ENCODE measurements at places on chromosomes 11 and 22. TPM values are rescaled to one million over a fixed set of nuclear protein-coding genes. Genes with fewer than 3 reads are reported as not detected.

The RHOD gene
- total RNA-seq, result 2.6 TPM

The VSIG10L2 gene
- not detected for total RNA-seq

The E2F8 gene
- 20.3 TPM for total RNA-seq

The JAML gene
- 3.7 TPM for total RNA-seq

The FOLR2 gene
- total RNA-seq, result 1.5 TPM

- no peak for DNase-seq
These were observed 687.8 kb downstream of the KCNA4 start for GRCh38 chr11:29328961-29329441.

- no peak for DNase-seq
These were observed 54.9 kb upstream of the BLID start for GRCh38 chr11:122170815-122171475.

GRCh38 chr11:55707029-55707428 lies 45.0 kb downstream of the OR4C6 start:
- DNase-seq, result peak; percentile 9
